K562 (cell line): ENCODE measurements at places on chromosomes 6 and 20. TPM values are rescaled to one million over a fixed set of nuclear protein-coding genes. Genes with fewer than 3 reads are reported as not detected.

- DNase-seq, result no peak
Measured at GRCh38 chr6:36610041-36610955, 16.1 kb downstream of the SRSF3 start.

DNA sequence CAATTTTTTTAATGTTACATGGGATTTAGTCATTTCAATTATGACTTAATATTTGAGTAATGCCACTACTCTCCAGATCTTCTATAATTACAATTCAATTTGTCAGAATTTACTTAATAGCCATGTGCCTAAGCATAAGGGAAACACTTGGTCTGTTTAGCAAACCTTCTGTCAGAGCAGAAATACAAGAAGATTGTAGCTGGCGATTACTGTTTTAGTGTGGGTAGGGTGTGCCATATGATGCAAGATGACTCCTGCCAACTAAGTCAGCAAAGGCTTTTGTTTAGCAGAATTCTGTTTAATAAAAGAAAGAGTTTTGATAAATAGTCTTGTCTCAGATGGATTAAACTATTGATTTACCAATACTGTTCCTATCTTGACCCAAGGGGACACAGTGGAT lies 455.4 kb downstream of the RNF144B start:
- no peak for DNase-seq

- DNase-seq, result no peak
Measured at GRCh38 chr6:136137739-136138402, 112.2 kb downstream of the MTFR2 start.

- DNase-seq, result no peak
Measured at GRCh38 chr6:5776706-5777390, 229.9 kb downstream of the NRN1 start.

DNA sequence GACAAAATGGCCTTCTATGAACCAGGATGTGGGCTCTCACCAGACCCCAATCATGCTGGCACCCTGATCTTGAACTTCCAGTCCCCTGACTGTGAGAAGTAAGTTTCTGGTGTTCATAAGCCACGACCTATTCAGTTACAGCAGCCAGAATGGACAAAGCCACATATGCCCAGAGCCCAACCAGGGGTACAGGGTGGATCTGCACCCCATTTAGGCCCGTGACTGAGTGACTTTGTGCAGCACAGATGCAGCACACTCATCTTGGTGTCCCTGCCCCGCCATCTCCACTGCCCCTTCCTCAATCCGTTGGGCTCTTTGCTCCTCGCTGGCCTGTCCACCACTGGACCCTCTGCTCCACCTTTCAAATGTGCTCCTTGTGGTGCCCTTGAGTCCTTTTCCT lies 205.6 kb downstream of the QKI start:
- no peak for DNase-seq

- DNase-seq, result no peak
Measured at GRCh38 chr20:9918348-9918747, 79.5 kb upstream of the PAK5 start.

DNA sequence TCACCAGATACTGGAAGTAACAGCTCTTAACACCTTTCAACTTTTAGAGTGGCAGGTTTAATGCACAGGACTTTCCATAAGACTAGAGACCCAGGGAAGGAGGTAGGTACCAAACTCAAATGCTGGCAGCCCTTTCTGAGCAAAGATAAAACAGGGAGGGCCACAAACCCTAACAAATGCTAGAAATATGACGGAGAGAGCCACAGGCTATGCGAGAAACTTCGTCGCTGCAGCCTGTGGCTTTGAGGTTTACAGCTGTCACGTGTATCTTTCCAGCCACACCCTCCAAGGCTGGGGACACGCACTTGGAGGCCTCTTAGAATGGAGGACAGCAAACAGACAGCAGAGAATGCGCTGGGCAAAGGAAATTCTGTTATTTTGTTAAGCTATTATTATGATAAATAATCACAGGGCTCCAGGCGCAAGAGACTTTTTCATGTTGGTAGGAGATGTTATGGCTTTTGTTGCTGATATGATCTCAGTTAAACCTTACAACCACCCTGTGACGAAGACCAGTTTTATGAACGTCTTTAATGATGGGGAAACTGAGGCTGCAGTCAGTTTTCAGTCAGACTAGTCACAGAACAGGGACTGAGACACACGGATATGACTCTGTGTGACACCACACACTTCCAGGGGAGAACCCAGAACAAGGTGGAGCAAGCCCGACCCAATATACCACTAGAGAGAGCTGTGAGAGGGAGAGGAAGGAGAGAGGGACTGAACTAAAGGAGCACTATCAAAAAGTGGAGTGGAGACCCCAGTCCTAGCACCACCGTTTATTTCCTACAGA lies 2.0 kb downstream of the TRAM2 start:
- peak; percentile 52 for DNase-seq

DNA sequence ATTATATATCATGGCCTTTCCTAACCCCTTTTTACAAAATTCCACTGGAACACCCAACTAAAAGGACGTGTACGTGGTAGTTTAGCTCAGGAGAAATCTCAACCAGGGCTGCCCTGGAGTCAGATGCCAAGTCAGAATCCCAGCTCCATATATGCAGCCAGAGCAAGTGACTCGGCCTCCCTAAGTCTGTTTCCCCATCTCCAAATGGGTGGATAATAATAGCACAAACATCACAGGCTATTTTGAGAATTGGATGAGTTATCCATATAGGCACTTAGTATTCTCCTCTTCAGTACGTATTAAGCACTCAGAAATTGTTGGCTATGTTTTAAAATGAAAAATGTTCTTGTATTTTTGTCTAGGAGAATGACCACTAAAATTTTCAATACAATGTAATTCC lies 481.5 kb downstream of the CD109 start:
- no peak for DNase-seq

- peak; percentile 47 for DNase-seq
Measured at GRCh38 chr6:107866606-107867301, 42.6 kb upstream of the SCML4 start.

DNA sequence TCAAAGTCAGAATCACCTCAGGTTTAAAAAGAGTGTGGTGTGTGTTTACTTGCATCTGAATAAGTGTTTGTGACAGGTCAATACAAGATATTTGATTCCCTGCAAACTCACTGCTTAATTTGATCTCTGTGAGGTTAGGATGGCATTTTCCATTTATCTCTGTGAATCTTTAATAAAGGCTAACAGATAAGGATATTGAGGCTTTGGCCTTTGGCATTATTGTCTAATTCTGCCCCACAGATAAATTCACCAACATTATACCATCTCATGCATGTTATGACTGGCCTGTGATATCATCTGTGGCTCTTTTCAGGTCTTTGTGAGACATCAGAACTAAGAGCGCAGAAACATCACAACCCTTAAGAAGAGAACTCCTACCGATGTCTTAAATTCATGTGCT lies 84.7 kb downstream of the TRMT6 start:
- no peak for DNase-seq

GRCh38 chr20:18999086-18999485 lies 185.5 kb downstream of the SCP2D1 start:
- no peak for DNase-seq

DNA sequence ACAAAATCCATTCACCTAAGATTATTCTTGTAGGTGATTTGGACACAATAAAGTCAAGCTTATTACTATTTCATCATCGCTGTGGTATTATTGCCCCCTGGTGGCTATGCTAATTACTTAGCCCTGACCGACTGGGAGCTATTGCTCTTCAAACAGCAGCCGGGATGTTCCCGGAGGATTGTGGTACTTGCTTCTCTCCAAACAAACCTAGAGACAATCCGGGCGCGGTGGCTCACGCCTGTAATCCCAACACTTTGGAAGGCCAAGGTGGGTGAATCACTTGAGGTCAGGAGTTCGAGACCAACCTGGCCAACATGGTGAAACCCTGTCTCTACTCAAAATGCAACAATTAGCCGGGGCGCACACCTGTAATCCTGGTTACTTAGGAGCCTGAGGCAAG lies 15.4 kb upstream of the STMND1 start:
- peak; percentile 52 for DNase-seq

GRCh38 chr6:141513830-141514229 lies 618.9 kb upstream of the GJE1 start:
- no peak for DNase-seq

- DNase-seq, result no peak
Measured at GRCh38 chr6:145025488-145025887, 709.8 kb downstream of the EPM2A start.

DNA sequence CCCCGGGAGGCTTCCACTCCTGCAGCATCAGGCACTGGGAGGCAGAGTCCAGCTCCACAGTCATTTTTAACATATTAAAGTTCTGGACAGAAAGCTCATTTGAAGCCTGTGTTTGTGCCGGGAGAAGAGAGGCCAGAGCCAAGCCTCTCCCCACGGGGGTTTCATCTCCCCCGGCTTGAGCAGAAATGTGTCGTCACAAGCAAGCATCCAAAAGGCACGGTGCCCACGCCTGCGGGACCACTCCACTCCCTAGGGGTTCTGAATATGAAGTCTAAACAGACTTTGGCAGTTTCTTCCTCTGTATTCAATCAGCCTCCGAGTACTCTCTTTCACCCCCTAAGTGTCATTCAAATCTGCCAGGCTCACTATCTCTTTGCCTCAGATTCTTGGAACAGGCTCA lies 75.3 kb downstream of the STK35 start:
- DNase-seq, result no peak

DNA sequence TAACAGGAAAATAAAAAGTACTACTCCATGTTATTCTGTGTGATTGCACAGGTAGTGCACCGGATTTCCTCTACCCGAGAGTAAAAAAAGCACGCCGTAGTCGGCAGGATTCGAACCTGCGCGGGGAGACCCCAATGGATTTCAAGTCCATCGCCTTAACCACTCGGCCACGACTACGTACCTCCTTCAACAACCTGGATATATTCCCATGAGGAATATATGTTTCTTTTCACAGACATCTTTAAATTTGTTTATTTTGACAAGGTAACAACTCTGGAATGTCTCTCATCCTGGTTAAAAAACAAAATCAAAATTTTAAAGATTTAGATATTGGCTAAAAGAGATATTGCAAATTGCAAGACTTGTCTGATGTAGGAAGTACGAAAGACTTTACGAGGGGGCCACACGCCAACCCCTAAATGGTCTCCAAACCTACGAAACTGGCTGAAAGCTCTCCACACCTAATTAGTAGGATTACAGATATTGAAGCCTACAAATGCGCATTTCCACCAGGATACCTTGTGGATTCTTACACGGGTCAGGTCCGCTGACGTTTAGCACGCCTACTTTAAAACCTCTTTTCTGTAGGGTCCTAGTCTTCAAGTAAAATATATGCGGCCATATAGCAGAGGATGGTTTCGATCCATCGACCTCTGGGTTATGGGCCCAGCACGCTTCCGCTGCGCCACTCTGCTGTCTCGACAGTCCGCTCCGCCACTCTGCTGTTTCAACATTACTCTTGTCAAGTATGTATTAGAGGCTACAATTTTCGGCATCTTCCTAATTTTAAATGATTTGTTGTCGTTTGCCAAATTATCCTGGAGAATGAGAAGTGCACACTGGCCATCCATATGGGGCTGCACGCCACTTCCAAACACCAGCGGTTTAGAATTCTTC lies 52.2 kb upstream of the BTN3A2 start:
- peak; percentile 69 for DNase-seq

GRCh38 chr6:84432619-84433018 lies 205.2 kb upstream of the CEP162 start:
- DNase-seq, result no peak

GRCh38 chr6:140366991-140367390 lies 992.5 kb upstream of the CITED2 start:
- no peak for DNase-seq

GRCh38 chr6:112298816-112299281 lies 44.5 kb upstream of the LAMA4 start:
- no peak for DNase-seq

GRCh38 chr6:149064660-149065015 lies 252.9 kb upstream of the TAB2 start:
- DNase-seq, result no peak

- DNase-seq, result no peak
Measured at GRCh38 chr6:111662794-111663593, 57.3 kb upstream of the TRAF3IP2 start.

DNA sequence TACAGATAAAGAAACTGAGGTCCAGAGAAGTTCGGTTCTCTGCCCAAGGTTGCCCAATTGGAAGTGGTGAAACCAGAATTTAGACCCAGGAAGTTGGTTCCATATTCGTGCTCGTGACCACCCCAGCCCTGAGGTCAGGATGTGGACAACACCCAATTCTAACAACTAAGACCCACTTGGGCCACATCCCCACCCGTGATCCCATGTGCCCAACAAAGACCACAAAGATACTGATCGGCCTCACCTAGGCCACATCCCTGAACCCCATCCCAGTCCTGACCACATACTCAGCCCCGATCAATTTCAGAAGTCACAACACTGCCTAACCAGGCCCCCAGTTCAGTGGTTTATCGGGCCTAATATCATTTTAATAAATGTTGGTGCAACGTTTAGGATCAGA lies 138.4 kb downstream of the PREX1 start:
- DNase-seq, result no peak

DNA sequence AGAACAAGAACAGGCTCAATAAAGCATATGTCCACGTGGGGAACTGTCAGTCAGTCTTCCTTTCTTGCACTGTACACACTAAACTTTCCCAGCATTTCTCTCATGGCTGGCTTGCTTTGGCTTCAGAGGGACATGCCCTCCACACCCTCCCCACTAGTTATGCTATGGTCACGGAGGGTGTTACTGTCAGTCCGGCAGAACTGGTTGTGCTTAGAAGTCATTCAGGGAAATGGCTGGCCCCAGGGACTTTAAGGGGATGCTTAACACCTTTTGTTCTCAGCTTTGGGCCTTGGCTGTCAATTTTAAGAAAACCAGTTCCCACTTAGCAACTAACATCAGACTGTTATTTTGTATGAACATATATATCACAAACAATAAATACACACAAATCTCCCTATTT lies 55.1 kb downstream of the ELOVL5 start:
- DNase-seq, result no peak

GRCh38 chr6:169980826-169981450 lies 229.5 kb downstream of the ERMARD start:
- no peak for DNase-seq

DNA sequence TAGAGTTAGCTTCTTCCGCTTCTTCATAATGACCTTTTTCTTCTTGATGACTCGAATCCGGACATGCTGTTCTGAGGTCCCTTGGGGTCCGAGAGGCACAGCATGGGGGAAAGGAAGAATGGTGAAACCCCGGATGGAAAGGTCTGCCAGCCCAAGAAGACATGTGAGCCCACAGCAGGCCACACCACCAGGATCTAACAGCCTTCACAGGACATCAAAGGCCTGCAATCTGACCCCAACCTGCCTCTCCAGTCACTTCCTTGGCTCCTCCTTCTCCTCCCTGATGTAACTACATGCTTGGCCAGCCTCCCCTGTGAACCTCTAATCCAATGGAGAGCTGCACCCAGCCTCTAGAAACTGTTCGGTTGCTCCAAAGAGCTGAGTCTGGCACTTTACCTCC lies 1.6 kb downstream of the CPXM1 start:
- no peak for DNase-seq

DNA sequence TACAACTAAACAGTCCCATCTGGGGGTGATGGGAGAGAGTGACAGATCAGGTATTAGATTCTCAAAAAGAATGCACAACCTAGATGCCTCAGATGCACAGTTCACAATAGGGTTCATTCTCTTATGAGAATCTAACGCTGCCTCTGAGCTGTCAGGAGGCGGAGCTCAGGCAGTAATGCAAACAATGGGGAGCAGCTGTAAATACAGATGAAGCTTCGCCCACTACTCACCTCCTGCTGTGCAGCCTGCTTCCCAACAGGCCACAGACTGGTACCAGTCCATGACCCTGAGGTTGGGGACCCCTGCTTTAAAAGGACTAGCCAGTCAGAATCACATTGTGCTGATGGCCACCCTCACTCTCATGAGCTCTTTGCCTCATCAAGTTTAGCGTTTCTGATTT lies 247.0 kb upstream of the KCNQ5 start:
- DNase-seq, result no peak

The PBOV1 gene
- total RNA-seq, result not detected in 2 replicates

The EDEM2 gene
- total RNA-seq, result 9.8 and 10.4 TPM in 2 replicates

The IYD gene
- not detected in 2 replicates for total RNA-seq
